BE2C (cell line): ENCODE measurements at places on chromosomes 11 and 22.

DNA sequence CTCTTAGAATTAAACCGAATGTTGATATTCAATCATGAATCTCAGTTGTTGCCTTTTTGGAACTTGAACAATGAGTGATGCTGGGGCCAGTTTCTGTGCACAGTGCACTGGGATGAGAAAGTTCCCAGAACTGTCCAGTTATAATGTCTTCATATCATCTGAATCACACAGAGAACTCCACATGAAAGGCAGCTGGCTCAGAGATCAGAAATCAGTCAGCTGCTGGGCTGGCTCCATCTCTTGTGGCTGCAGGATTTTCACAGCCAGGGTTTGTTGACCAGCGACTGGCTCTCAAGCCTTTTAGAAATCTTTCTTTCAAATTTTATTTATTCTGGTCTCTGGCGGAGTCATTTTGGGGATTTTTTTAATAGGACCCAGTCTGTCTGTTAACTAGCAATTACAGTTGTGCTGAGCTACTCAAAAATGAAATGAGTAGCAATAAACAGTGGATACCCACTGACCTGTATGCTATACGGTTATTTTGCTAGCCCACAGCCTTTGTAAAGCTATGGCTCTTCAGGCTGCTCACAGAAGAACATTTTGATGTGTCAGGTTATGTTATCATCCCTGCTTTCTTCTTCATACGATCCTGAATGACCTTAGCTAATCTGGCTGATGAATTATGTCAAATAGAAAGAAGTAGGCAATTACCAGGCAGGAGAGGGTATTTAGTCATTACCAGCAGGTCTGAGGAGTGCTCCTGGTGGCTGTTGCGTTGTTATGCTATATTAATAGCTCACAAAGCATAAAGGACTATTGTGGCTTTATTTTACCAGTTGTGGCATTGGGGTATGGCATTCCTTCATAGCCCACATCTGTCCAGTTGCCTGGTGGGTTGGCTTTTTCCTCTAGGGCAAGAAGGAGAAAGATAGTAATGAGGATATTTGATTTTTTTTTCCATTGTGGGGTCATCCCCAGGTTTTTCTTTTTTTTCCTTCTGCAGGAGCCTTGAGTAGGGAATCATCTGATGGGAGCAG is 3.6 kb downstream of the FAT3 start:
- DNase-seq = peak; percentile 12

- no peak for DNase-seq
Observed at GRCh38 chr11:120401506-120401905, 65.3 kb downstream of the ARHGEF12 start.

- DNase-seq = no peak
Observed at GRCh38 chr11:2529173-2529572, 84.4 kb downstream of the KCNQ1 start.

DNA sequence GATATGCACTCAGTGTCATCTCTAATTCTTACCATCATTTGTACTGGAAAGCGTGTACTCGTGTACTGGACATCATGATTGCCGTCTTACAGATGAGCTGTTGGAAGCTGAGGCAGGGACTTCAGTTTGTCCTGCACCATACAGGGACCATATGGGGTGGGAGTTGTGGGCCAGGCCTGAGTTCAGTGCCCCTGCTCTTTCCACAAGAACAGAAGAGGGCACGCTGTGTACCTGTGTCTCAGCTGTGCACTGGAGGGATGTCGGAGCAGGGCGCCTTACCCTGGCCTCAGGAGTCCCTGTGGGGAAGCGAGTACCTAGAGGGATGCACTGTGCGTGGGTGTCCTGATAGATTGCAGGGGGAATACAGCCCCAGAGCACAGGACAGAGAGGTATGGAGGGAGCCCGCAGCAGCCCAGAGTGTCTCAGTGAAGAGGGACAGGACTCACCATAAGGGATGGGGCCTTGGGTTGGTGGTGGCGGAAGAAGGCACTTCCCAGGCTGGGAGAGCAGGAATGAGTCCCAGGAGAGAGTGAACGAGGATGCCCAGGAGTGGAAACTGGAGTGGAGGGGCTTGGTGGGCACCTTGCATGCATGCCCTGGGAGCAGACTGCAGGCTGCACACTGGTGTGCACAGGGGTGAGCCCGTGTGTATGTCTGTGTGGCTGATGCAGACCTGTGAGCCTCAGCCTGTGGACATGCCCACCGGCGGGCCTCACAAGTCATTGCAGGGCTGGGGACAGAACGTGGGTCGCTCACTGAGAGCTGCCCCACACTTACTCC is 329.7 kb downstream of the TBC1D22A start:
- no peak for DNase-seq

DNA sequence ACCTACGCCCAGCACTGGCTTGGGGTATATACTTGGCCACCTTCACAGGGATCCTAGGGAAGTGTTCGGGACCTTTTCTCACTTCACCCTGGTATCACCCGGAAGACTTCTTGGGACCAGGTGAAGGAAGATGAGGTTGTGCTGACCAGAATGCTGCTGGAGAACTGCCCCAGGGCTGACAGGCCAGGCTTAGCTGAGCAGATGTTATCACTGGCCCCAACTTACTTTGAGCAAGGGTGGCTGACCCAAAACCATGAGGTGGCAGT is 4.5 kb downstream of the FTH1 start:
- no peak for DNase-seq

GRCh38 chr11:94077552-94078293 is 50.9 kb upstream of the PANX1 start:
- DNase-seq = no peak

DNA sequence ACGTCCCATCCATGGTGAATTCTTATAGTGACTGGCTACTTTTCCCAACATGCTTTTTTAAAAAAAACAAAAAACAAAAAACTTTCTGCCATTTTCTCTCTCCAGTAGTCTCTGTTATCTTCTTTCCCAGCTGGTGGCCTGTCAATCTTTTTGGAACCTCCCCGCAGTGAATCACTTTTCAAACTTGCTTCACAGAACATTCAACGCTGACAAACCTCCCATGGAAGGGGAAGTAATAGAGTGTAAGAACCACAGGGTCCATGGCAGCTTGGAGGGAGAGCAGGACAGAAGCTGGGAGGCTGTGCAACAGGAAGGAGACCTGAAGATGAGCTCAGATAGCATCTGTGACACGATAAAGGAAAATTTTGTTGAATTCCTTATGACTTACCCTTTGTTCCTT is 9.8 kb upstream of the CECR2 start:
- no peak for DNase-seq

DNA sequence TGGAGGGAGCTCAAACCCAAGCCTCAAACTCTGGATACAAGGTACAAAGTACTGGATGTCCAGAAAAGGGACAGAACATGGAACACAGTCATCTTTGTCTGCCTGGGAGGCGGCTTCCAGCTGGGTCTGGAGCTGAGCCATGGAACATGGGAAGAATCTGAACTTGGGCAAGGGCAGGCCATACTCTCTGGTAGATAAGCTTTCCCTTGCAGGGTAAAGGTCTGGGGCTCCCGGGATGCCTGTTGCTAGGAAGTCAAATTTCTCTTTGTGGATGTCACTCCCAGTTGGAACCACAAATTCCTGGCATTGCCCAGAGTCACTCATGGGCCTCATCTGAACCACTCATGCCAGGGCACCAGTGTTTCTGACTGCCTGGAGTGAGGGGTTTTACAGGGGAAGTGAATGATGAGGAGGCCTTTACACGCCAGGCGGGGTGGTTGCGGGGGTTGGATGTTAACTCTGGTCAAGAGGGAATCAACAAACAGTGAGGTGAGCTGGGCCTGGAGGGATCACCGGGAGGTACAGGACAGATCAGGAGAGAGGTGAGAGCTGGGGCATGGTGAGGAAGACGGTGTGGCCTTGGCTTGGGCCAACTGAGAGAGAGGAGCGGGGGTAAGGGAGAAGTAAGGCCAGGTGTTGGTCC is 5.7 kb downstream of the FTH1 start:
- no peak for DNase-seq

GRCh38 chr11:74846770-74847169 is 98.1 kb downstream of the RNF169 start:
- no peak for DNase-seq

DNA sequence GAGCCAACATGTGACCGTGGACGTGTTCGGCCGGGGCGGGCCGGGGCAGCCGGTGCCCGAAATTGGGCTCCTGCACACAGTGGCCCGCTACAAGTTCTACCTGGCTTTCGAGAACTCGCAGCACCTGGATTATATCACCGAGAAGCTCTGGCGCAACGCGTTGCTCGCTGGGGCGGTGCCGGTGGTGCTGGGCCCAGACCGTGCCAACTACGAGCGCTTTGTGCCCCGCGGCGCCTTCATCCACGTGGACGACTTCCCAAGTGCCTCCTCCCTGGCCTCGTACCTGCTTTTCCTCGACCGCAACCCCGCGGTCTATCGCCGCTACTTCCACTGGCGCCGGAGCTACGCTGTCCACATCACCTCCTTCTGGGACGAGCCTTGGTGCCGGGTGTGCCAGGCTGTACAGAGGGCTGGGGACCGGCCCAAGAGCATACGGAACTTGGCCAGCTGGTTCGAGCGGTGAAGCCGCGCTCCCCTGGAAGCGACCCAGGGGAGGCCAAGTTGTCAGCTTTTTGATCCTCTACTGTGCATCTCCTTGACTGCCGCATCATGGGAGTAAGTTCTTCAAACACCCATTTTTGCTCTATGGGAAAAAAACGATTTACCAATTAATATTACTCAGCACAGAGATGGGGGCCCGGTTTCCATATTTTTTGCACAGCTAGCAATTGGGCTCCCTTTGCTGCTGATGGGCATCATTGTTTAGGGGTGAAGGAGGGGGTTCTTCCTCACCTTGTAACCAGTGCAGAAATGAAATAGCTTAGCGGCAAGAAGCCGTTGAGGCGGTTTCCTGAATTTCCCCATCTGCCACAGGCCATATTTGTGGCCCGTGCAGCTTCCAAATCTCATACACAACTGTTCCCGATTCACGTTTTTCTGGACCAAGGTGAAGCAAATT is 1.8 kb downstream of the FUT4 start:
- DNase-seq = no peak

GRCh38 chr11:196786-197731 is 4.2 kb downstream of the SCGB1C1 start:
- no peak for DNase-seq

- DNase-seq = no peak
Observed at GRCh38 chr11:119676461-119677020, 52.5 kb downstream of the NECTIN1 start.

GRCh38 chr11:94581926-94582325 is 14.8 kb downstream of the PIWIL4 start:
- no peak for DNase-seq

GRCh38 chr11:119236891-119237290 is 30.8 kb downstream of the CBL start:
- no peak for DNase-seq

- no peak for DNase-seq
Observed at GRCh38 chr11:96543177-96543576, 153.4 kb downstream of the JRKL start.

DNA sequence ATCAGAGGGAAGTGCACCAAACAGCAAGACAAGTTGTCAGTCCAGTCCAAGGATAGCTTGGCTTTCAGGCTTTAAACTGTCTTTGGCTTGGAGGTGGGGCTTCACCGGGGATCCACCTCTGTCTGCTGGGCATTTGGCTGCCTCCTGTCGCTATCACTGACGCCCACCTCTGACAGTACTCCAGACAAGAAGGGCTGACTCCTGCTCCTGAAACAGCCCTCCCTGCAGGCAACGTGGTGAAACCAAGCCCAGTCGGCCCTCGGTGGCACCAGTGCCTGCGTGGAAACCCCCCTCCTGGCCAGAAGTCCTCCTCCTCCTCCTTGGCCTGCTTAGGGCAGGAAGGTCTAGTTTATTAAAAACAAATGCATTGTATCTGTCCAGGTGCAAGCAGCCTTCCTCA is 16.9 kb downstream of the DHCR7 start:
- no peak for DNase-seq
